ENCODE measurements at places on chromosomes 5 and 9.

- DNase-seq: no peak
Observed at GRCh38 chr5:173187054-173187743, 42.9 kb downstream of the BNIP1 start.

- no peak for DNase-seq
Observed at GRCh38 chr9:34562135-34562745, 27.3 kb downstream of the CNTFR start.

GRCh38 chr5:154097031-154097430 lies 58.3 kb downstream of the MFAP3 start:
- DNase-seq: no peak

DNA sequence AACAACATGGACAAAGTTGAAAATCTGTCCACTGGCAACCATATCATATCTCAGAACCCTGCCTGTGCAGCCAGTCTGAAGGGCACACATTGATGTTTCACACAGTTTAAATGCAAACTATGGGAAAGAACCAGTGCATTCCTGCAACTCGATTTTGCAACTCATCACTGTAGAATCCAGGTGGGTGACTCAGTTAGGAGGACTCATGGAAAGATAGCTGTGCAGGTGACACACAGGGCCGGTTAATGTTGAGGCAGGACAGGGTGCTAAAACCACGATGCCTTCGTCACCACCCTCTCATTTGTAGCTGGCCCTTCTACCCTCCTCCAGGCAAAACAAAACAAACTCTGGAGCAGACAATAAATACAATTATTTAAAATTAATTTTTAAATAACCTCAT lies 62.8 kb downstream of the TLE1 start:
- no peak for DNase-seq

- DNase-seq: no peak
Observed at GRCh38 chr5:56026863-56027300, 32.1 kb upstream of the IL6ST start.

DNA sequence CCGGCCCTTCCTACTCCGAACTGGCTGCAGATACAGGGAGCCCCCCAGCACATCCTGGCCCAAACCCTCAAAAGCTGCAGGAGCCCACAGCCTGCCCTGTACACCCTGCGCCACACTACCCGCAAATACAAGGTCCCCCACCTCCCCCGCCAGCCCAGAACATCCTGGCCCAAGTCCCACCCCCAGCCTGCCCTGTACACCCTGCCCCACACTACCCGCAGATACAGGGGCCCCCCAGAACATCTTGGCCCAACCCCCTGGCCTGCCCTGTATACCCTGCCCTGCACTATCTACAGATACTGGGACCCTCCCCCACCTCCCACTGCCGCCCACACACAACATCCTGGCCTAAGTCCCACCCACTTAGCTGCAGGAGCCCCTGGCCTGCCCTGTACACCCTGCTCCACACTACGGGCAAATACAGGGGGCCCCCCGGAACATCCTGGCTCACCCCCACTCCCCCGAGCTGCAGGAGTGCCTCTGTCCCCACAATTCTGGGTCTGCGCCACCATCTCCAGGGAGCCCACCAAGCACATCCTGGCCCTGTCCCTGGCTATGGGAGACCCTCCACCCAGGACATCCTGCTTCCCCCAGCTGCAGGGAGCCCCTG lies 8.3 kb downstream of the LPCAT1 start:
- DNase-seq: no peak

DNA sequence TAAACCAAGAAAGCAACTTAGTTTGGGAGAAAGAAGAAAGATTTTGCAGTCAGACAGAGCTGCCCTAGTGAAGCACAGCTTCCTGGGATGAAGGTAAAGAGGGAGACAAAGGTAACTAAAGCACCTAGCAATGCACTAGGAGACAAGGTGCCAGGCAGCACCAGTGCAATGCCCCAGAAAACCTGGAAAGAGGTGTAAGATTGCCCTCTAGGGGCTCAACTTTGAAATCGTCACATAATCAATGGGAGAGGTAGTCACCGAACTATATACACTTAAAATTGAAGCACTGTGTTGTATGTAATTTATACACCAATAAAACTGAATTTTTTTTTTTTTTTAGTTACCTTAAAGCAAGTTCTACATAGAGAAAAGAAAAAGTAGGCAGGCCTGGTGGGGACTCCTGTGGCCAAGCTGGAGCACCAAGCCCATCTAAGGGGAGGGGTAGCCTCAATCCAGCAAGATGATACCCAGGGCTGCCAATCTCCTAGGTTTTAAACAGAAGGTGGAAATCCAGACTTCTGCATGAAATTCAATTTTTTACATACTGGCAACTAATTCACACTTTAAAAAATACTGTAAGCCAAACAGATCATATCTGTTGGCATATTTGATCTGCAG lies 48.2 kb downstream of the CDK5RAP2 start:
- DNase-seq: no peak

GRCh38 chr5:154782326-154782725 lies 27.1 kb downstream of the LARP1 start:
- no peak for DNase-seq

DNA sequence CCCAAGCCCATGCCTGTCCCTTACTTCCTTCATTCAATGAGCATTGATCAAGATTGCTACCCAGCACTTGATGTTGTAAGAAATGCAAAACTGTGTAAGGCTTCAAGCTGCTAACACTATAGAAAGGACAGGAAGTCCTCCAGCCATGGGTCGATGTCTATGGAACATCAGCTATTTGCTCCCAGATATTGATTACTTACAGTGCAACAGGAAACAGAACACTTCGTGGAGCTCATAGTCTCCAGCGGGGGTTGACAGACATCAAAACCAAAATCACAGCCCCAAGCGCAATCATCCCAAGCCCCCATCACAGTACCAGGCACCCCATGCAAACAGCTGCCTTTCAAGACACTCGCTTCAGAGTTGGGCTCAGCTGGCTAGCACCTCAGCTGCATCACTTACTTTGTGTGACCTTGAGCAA lies 26.8 kb upstream of the DUSP1 start:
- DNase-seq: no peak

DNA sequence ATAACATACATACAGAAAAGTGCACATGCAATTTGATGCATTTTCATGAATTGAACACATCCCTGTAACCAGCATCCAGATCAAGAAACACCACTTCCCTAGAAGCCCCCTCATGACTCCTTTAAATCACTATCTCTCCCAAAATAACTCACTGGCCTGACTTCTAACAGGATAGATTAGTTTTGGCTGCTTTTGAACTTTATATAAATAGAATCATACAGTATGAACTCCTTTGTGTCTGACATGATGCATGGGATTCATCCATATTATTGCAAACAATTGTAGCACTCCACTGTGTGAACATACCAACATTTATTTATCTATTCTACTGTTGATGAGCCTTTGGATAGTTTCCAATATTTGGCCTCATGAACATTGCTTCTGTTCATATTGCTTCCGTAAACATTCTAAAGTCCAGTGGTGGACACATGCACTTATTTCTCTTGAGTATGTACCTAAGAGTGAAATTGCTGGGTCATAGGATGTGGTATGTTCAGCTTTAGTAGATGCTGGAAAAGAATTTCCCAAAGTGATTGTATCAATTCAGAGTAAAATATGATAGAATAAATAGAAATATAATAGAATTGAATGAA lies 148.7 kb upstream of the GDNF start:
- no peak for DNase-seq

GRCh38 chr9:79264511-79265355 lies 307.0 kb upstream of the TLE4 start:
- no peak for DNase-seq

- DNase-seq: no peak
Observed at GRCh38 chr9:14127656-14128055, 186.3 kb downstream of the NFIB start.

GRCh38 chr5:59782856-59783255 lies 110.7 kb downstream of the PDE4D start:
- DNase-seq: no peak

GRCh38 chr5:98905857-98906688 lies 22.7 kb downstream of the CHD1 start:
- DNase-seq: peak; percentile 53

DNA sequence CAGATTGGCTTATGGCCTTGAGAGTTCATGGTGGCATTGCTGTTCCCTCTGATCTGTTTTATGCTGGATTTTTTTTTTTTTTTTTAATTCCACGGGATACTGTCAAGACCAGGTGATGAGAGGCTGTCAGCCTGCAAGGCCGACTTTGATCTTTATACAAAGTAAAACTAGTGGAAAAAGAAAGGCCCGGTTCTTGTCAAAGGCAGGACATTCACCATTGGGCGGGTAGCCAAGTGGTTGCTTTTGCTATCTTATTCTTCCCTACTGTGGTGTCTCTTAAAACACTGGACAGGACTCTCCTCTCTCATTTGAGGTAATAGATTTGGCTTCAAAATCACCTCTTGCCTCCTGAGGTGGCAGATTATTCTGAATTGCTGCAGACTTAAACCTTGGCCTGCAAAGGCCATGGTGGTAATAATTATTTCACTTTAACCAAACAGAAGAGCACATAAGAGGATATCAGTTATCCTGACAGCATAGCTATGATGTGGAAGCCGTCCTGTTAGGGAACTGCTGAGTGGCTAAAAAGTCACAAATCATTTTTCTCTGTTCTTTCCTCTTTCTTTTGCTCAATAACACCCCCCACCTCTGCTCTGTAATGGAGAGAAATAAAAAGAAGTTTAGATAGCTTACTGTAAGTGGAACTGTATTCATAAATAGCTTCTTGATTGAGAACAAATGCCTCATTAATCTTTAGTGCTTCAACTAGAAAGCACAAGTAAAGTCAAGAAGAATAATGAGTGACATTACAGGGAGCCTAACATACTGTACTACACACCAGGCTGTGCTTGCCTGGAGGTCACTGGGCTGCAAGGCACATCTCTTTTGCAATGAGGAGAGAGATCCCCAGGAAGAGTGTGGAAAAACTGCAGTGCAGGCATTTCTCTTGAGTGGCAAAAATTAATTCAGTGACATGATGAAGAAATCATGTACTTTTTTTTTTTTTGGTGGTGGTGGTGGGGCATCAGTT lies 275.6 kb downstream of the KDM4C start:
- no peak for DNase-seq

DNA sequence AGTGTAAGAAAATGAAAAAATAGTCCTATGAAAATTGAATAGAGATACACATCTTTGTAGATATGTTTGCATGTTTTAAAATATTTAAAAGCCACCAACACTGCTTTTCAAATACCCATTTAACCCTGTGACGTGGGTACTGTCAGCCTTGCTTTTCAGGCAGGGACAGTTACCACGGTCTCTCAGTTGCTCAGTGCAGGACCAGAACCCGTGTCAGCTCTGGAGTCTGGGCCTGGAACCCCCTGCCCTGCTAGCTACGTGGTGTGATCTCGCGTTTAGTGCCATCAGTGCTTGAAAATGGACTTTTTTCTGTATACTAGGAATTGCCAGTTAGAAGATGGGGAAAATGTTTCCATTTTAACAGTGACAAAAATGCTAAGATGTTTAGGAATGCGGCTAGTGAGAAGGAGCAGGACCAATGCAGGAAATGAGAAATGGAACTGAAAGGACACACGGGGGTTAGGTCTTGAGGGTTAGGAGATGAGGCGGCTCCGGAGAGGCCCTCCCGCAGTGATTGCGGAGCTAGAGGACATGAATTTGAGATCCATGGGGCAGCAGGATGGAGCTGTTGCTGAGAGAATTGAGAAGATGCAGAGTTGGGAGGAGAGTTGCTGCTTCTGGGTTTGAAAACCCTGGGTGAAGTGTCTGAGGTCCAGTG lies 13.7 kb downstream of the RNU6ATAC start:
- no peak for DNase-seq

GRCh38 chr5:62778316-62779009 lies 199.8 kb downstream of the LRRC70 start:
- no peak for DNase-seq

DNA sequence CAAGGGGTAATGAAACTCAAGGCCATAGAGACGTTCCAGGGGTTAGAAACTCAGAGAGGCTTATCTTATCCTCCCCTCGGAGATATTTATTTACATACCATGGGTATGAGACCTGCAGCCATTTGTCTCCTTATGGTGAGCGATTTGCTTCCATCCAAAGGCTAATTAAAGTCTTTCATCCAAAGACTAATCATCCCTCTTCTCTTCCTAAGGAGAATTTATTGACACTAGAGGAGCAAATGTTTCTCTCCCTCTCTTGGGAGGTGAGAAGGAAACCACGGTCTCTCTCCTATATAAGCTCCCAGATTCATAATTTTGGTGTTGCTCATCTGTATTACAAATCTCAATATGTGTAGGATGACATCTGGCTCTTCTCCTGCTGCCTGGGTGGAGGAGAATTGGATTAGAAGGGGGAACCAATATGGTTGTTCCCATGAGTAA lies 31.0 kb upstream of the RPS23 start:
- DNase-seq: no peak

- DNase-seq: no peak
Observed at GRCh38 chr9:98081477-98082219, 25.1 kb downstream of the NANS start.

DNA sequence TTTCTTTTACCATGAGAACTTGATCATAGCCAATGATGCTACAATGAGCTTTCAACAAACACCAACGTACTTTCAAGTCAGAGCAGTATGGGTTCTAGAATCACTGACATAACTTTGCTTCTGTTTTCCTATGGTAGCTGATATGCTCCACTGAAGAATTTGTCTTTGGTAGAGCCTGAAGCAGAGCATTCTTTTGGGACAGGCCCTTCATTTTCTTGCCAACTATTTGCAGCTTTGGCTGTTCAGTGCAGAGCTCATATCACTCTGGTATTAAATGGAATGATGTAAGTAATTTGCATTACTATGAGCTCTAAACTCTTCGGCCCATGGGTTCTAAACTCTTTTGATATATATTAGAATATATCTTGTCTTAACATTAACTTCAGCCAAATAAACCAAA lies 51.8 kb upstream of the APC start:
- no peak for DNase-seq

DNA sequence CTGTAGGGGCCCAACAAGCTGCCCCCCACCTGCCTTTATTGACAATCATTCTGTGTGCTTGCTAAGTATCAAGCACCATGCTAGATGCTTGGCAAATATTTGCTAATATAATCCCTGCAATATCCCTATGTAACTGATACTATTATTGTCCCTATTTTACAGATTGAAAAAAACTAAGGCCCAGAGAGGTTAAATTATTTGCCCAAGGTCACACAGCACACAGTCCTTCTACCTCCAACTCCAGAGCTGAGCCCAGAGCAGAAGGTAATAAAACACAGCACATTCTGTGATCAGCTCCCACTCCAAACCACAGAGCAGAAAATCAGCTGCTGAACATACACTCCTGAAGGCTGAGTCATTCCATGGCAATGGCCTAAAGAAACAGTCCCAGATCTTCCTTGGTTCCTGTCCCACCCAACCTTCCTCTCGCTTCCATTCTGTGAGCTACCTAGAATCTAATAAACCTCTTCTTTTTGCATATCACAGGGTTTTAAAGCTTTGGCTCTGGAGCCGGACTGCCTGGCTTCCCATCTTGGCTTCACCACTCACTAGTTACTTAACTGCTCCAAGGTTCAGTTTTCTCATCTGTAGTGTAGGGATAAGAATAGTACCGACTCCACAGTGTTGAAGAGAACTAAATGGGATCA lies 66.7 kb upstream of the ADRA1B start:
- DNase-seq: no peak

GRCh38 chr5:170785416-170785815 lies 1.9 kb downstream of the GABRP start:
- no peak for DNase-seq

- DNase-seq: no peak
Observed at GRCh38 chr5:76863001-76863400, 13.2 kb downstream of the S100Z start.

GRCh38 chr5:61304590-61305381 lies 27.3 kb upstream of the ZSWIM6 start:
- DNase-seq: no peak

Data from CD4-positive, alpha-beta T cell treated with Interleukin-6 at 100 ng/mL for 8 hours (primary cell).